ENCODE measurements at places on chromosomes 6 and 20. TPM values are rescaled to one million over a fixed set of nuclear protein-coding genes. Genes with fewer than 3 reads are reported as not detected.

DNA sequence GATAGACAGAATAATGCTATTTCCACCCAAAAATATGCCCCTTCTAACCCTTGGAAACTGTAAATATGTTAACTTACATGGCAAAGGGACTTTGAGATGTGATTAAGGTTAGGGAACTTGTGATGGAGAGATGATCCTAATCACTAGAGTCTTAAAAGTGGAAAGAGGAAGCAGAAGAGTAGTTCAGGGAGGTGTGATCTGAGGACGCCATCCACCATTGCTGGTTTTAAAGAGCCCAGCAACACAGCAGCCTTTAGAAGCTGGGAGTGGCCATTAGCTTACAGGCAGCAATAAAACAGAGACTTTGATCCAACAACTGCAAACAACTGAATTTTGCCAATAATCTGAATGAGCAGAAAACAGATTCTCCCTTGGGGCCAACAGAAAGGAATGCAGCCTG is 30.6 kb downstream of the ZNF311 start:
- no peak for DNase-seq

DNA sequence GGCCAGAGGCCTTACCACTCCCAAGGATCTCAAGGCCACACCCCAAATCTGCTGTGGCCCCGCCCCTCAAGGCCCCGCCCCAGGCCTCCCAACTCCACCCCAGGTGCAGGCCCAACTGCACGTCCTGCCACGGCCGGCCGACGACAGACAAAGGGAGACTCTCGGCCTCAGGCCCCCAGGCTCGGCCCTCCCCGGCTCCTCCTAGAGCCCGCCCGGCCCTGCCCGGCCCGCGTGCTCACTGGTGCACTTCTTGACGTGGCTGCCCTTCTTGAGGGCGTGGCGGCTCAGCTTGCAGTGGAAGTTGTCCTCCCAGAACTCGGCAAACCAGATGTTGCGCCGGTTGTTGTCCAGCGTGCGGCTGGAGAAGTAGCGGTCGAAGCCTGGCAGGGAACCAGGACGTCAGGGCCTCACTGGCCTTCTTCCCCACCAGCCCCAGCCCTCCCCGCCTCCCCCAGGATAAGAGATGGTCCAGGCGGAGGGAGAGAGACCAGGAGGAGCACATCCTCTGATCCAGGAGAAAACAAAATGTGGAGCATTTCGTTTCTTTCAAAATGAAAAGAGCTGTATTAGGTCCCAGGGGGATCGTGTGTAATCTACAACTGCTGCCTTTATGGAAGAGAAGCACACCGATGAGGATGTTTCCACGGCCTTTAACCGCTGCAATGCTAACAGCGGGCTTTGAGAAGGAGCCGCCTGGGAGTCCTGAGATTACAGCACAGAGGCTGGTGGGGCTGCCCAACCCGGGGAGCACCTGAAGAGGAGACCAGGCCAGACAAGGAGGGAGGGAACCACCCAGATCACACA is 89.4 kb downstream of the GRM4 start:
- peak; percentile 56 for DNase-seq

GRCh38 chr20:40497899-40498691 is 190.9 kb downstream of the MAFB start:
- no peak for DNase-seq

DNA sequence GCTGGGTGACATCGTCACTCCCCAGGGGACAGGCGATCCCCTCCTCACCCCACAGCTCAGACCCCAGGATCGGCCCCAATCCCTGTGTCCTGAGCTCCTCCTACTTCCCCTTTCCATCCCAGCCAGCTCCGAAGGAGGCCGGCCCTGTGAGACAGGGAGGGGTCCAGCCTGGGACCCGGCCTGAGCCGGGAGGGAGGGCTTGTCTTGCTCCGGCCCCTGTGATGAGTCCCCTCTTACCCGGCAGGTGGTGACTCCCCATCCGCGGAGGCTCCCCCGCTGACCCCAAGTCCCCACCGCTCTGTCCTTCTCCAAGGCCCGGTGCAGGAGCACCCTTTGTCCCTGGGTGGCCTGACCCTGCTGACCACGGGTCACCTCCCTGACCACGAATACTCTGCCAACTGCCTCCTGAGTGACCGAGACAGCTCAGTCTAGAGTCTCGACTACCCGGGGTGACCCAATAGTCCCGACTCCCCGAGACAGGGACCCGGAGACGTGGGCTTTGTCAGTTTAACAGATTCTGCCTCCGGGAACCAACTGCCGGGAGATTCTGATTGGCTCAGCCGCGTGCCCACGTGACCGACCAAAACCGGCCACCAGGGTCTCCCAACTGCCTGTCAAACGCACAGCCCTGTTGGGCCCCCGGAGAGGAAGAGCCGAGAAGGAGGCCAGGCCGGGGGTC is 187.4 kb upstream of the PROKR2 start:
- DNase-seq = peak; percentile 8

- no peak for DNase-seq
Measured at GRCh38 chr20:18737140-18737539, 76.4 kb upstream of the SCP2D1 start.

DNA sequence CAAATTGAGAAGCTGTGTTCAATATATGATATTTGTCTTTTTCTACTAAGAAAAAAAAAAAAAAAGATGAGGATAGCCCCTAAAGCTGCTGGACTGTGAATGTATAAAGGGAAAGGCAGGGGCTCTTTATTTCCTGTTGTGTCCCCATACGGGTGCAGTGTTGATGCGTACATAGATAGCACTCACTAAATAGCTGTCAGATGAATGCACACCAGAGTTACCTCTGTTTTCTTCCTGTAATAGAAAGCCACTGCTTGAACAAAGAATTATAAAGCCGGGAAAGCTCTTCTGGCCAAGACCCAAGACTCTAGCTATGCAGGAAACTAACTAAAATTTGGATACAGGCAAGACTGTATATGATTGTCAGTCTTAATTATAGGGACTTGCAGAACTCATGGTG is 260.0 kb downstream of the FARS2 start:
- no peak for DNase-seq

DNA sequence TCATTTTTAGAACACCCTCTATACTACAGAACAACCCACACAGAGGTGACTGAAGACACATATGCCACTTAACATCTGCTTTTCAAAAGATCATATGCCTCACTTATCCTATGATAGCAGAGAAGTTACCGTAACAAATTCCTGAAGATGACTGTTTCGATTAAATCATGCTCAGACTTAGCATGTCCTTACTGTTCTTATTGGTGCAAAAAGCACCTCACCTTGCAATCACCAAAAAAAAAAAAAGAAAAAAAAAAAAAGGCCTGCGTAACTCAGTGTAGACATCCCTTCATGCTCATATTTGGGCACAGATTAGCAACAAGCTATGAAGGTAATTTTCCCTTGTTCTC is 17.7 kb upstream of the DST start:
- no peak for DNase-seq

Gene RGS19
- 8.4 TPM for polyA plus RNA-seq

Gene RCAN2
- polyA plus RNA-seq = 20.8 TPM

Gene SLC17A1
- 28.0 TPM for polyA plus RNA-seq

Gene CST2
- not detected for polyA plus RNA-seq

Gene PEX7
- polyA plus RNA-seq = 14.6 TPM

Gene POU5F1
- polyA plus RNA-seq = 3.8 TPM
